ENCODE measurements at places on chromosomes 4 and X.

DNA sequence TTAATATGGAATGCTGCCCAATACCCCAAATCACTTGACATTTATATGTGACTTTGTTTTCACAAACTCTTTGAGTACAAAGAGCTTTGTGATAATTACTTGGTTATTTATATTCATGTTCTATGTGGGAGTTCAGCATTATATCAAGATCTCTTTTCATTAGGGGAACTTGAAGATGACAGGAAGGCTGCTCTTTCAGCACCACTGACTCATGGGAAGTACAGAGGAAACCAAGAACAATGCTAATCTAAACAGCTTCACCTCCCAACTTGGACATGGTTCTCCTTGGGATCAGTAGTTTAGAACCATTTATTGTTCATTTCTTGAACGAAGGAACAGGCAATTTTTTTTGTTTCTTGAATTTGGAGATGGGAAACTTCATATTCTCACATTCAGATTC is 184.0 kb upstream of the AFF2 start:
- no peak for DNase-seq

- DNase-seq, result no peak
These were observed 69.3 kb upstream of the LDB2 start for GRCh38 chr4:16967722-16968121.

DNA sequence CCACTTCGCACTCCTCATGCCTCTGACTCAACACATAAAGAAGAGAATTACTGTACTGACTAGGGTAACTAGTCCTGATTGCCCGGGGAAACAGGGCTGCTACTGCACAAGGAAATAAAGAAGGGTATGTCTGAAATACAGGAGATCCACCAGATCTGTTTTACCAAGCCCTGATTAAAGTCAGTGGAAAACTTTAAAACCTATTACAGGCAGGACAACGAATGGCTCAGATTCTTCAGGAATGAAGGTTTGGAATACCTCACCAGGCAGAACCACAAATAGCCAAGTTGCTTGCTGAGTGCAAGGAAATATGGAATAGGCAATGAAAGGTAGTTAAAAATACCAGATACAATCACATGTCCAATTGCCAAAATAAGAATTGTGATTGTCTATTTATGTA is 17.3 kb downstream of the LAMTOR3 start:
- no peak for DNase-seq

GRCh38 chr4:145766273-145766672 is 86.3 kb downstream of the C4orf51 start:
- no peak for DNase-seq

DNA sequence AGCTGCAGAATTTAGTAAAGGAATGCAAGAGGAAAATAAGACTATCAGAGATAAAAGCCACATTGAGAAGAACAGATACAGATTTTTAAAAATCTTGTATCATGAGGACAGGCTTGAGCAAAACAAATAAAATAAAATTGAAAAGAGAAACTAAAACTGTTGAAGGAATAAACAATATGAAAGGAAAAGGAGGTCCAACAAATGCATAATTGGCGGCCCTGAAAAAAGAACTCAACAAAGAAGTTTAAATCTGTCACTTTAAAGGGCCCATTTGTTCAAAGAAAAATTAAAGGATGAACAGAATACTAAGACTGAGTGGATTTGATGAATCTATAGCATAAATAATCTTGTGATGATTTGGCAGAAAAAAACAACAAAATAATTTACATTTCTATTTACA is 36.5 kb downstream of the TMPRSS11B start:
- no peak for DNase-seq

GRCh38 chr4:42436928-42437565 is 39.8 kb downstream of the SHISA3 start:
- no peak for DNase-seq

DNA sequence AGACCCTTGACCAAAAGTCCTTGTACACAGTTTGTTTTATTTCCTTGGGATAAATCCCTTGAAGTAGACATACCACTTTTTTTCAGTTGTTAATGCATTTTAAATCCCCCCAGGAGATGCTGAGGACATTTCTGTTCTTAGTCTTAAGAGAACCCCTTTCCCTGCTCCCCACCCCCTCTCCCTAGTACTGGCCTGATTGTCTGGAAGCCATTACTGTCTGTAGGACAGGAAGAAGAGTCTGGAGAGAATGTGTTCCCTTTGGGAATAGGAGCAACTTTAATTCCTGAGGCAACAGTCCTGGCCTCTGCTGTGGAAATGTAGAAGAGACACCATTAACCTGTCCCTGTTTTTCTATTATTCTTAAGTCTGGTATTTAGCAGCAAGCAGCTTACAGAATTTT is 52.3 kb upstream of the TMEM131L start:
- no peak for DNase-seq

DNA sequence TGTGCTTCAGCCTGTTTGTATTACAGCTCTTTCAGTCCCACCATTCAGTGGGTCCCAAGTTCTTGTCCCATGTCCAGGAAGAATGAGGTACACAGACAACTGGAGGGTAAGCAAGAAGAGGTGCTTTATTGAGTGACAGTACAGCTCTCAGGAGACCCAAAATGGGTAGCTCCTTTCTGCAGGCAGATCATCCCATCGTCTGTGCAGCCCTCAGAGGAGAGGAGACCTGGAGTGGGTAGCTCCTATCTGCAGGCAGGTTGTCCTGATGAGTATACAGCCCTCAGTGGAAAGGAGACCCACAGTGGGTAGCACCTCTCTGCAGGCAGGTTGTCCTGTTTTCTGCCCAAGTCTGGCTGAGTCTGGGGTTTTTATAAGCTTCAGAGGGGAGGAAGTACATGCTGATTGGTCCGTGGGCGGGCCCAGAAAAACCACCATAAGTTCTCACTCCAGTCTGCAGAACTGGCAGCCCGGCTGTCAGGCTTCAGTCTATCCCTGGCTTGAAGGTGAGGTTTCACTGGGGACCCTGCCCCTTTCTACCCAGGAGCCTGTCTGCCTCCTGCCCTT is 18.0 kb downstream of the GRK4 start:
- DNase-seq, result no peak

DNA sequence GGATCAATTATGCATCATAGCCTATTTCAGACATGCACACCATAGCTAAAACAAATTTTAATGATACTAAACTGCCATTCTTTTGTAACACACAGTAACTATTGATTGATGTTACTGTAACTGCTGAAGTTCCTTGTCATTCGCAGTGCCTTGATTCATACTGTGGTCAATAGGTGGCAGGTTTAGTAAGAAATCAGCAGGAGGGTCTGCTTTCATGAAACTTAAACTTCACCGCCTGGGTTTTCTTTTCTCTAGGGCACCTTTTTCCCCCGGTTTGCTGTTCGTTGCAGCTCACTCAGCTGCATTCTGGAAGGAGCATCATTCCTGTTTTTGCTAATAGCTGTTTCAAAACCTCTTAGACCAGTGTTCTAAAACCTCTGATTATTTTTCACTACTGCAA is 88.1 kb downstream of the RPA4 start:
- no peak for DNase-seq

- no peak for DNase-seq
These were observed 420 bp downstream of the CC2D2A start for GRCh38 chr4:15470128-15470475.

DNA sequence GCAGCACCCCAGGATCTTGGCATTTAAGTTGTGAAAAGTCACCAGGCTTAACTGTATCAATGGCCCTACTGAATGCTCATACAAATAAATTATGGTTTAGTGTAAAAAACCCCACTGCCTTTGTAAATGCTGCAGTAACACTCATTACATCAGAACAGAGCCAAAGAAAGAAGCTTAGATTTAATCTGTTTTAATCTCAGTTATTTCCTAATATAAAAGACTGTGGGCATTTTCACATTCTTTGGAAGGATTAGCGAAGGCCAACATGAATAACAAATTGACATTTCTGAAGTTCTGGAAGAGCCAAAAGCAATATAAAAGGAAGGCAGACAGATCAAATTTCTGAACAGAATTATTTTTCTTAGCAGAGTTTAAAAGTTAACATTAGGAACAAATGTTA is 140.0 kb upstream of the HCCS start:
- no peak for DNase-seq

DNA sequence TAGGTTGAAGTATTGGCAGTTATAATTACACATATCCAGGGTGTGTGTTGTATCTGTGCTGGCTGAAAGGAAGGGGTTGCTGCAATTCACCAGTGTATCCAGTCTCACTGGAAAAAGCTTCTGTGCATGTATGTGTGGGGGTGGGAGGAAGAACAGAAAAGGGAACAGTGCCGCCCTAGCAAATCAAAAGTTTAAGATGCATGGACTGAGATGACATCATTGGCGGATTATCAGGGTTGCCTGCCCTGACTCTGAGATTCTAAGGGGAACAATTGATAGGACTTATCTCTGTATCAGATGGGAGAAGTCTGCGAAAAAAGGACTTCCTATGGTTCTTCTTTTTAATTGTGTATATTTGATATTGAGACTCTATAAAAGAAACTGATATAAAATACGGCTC is 3.5 kb downstream of the SLC25A43 start:
- no peak for DNase-seq

DNA sequence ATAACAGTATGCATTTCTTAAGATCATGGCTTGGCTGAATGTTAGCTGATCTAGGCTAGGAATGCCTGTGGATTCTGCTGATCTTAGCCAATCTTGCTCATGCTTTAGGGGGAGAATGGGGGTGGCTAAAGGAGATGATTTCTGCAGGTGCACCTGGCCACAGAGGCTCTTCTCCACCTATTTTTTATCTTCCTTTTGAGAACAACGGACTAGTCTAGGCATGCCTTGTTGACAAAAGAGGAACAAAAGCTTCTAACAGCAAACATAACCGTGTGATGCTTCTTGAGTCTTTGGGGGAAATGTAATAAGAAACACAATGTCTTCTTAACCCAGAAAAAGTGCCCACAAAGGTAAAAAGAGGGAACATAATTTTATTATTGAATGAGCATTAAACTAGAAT is 743.5 kb downstream of the ARAP2 start:
- no peak for DNase-seq

GRCh38 chr4:7591409-7592053 is 156.8 kb upstream of the PSAPL1 start:
- no peak for DNase-seq

DNA sequence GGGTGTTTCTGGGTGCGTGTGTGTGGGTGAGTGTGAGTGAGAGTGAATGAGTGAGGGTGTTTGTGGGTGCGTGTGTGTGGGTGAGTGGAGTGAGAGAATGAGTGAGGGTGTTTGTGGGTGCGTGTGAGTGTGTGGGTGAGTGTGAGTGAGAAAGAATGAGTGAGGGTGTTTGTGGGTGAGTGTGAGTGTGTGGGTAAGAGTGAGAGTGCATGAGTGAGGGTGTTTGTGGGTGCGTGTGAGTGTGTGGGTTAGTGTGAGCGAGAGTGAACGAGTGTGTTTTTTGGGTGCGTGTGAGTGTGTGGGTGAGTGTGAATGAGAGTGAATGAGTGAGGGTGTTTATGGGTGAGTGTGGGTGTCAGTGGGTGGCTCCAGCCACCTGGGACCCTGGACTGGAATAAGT is 1676.1 kb upstream of the TENM3 start:
- no peak for DNase-seq

- DNase-seq, result no peak
These were observed 158.6 kb downstream of the TRAM1L1 start for GRCh38 chr4:116926631-116927295.

GRCh38 chr4:55442541-55442940 is 46.8 kb downstream of the TMEM165 start:
- DNase-seq, result no peak

GRCh38 chr4:1244081-1244977 is 4.6 kb downstream of the CTBP1 start:
- no peak for DNase-seq

- no peak for DNase-seq
These were observed 513 bp downstream of the NHSL2 start for GRCh38 chrX:71910986-71911730.

DNA sequence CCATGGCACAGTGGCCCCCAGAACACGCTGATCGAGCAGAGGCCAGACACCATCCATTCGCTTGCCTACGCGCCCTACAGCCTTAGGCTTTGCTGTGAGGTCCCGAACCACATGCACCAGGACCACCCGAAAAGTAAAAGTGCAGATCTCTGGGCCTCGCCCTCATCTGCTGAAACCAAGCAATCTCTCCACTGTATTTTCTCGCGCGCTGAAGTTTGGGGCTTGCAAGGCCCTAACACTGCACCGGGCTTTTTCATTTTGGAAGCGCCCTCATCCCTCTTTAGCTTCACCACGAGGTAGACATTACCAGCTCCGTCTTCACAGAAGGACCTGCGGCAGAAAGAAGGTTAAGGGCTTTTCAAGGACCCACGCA is 21.2 kb downstream of the NKX3-2 start:
- DNase-seq, result no peak

GRCh38 chr4:40627540-40627939 is 2.1 kb downstream of the RBM47 start:
- no peak for DNase-seq

GRCh38 chrX:38221391-38221929 is 789 bp upstream of the SRPX start:
- DNase-seq, result no peak

GRCh38 chrX:152600853-152601633 is 36.7 kb upstream of the GABRQ start:
- DNase-seq, result peak; percentile 50

DNA sequence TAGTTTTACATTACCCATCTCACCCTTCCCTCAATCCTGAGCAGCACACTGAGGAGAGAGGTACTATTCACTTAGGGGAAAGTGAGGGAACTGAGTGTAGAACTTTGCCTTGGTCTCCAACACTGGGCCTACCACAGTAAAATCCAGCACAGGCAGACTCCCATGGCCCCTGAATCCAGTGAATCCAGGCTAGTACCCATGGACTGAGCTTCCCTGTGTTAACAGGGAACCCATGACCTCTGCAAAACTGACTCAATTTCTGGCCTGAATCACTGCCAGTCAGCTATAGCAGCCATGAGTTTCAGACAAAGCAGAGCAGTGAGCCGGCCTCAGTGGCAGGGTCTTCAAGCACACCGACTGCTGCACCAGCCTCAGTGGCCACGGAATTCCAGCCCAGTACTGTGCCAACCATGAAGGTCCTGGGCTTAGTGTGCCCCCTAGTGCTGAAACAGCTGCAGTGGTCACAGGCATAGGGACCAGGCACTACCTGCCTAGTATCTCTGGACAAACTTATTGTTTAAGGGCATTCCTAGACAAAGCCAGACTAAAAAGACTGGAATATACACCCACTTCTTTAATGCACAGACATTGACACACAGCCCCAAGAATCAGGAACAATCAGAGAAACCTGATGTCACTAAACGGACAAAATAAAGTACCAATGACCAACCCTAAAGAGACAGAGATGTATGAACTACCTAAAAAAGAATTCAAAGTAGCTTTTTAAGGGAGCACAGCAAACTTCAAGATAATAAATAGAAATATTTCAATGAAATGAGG is 127.4 kb upstream of the RPL34 start:
- DNase-seq, result no peak

GRCh38 chr4:148737061-148737770 is 295.0 kb upstream of the NR3C2 start:
- DNase-seq, result no peak

- peak; percentile 9 for DNase-seq
These were observed 65.9 kb downstream of the EFNB1 start for GRCh38 chrX:68894513-68895340.

Data from H4 (cell line).